HT-29 (cell line): ENCODE measurements at places on chromosomes 11 and 22. TPM values are rescaled to one million over a fixed set of nuclear protein-coding genes. Genes with fewer than 3 reads are reported as not detected.

The ABCC8 gene
- total RNA-seq = 0.08 and 0.52 TPM in 2 replicates

The ROM1 gene
- total RNA-seq = 10.9 and 13.6 TPM in 2 replicates

The UPK3A gene
- total RNA-seq = 4.7 and 6.0 TPM in 2 replicates

The TEX12 gene
- total RNA-seq = not detected in 2 replicates

The HEPHL1 gene
- not detected in 2 replicates for total RNA-seq

GRCh38 chr11:68213135-68213515 lies at the start of gene KMT5B:
Gene KMT5B, minus strand, starts transcription at chr11:68213296. Its CDS starts 23,220 bp downstream, at chr11:68190076.
- no peak for DNase-seq

- DNase-seq = peak; percentile 87
These were observed 177.6 kb downstream of the IGLL1 start for GRCh38 chr22:23402275-23403151.

DNA sequence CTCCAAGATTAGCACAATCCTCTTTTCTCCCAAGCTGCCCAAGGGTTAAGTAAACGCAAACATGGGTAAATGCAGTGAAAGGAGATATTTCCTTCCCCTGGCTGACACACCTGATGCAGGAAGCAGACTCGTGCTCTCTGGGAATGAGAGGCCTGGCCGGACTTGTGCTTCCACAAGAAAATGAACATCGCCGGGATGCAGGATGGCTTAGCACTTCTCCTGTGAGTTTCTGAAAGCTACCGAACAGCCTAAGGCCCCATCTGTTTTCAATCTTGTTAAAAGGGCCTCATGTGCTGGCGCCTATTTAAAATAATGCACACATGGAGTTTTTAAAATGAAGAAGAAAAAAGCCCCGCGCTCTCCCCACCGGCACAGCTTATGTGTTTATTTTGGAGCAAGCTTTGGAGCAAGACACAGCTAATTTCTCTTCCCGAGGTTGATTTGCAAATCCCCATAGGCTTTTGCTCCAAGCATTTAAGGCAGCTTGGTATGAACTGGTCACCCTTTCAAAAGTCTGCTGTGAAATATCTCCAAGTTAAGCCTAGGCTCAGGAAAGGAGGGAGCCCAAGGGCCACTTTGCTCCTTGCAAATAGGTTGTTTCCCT lies 100.9 kb downstream of the SYN3 start:
- no peak for DNase-seq

DNA sequence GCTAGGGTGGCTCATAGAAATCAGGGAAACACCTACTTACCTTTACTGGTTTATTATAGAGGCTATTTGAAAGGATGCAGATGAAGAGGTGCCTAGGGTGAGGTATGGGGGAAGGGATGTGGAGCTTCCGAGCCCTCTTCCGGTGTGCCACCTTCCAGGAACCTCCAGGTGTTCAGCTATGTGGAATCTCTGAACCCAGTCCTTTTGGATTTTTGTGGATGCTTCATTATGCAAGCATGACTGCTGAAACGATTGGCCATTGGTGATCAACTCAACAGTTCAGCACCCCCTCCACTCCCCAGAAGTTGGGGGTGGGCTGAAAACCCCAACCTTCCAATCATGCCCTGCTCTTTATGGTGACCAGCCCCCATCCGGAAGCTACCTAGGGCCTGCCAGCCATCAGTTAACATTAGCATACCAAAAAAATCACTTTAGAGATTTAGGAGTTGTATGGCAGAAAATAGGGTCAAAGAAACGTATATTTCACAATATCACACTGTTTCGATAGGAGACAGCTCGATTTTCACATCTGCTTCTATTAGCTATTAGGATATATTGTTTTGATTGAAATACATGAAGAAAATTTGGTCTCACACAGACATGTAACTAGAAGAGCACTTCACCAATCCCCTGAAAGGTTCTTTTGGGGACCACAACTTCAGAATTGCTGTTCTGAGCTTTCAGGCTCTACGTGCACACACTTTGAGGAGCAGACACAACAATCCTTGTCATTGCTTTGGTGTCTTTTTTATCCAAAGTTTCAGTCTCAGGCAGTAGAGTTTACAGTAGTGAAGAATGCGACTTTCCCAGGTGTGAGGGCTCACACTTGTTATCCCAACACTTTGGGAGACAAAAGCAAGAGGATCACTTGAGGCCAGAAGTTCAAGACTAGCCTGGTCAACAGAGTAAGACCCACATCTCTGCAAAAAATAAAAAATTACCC lies 3.3 kb upstream of the POLR2G start:
- DNase-seq = no peak

DNA sequence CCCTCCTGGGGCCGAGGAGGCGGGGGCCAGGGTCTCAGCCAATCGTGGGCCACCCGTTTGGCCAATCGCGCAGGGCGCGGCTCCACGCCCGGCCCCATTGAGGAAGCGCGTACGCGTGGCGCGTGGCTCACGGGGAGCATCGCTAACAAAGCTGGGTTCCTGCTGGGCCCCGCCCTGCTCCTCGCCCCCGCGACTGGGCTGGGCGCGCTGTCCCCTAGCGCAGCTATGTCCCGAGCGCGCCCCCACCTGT lies 614 bp upstream of the ASCL2 start:
- no peak for DNase-seq

- no peak for DNase-seq
These were observed 6.1 kb upstream of the TPP1 start for GRCh38 chr11:6625156-6625831.

DNA sequence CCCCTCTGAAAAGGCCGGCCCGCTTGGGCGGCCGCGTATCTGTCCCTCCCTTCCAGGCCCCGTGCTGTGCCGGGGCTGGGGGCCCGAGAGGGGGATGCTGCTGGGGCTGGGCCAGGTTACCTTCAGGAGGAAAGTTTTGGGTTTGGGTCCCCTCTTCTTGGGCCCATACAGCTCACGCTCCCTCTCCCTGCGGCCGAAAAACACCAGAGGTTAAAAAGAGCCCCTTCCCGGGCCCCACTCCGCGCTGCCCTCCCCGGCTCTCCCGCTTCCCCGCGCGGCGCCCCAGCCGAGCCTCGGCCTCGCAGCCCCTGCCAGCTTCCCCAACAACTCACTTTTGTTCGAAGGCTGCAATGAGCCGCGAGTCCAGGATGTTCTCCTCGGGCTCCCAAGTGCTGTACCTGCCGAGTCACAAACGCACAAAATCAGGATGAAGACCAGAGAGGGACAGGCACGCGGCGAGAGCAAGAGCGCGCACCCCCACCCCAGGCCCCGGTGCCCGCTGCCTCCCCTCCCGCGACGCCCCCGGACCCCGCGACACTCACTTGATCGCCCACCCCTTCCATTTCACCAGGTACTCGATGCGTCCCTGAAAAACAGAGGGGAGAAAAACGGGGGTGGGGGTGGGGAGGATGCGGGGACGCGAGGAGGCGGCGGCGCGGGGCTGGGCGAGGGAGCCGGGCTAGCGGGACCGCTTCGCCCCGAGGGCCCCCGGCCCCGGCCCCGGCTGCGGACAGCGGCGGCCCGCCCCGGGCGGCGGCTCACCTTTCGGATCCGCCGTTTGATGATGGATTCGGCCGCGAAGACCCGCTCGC lies 450 bp downstream of the CBX6 start:
- no peak for DNase-seq

DNA sequence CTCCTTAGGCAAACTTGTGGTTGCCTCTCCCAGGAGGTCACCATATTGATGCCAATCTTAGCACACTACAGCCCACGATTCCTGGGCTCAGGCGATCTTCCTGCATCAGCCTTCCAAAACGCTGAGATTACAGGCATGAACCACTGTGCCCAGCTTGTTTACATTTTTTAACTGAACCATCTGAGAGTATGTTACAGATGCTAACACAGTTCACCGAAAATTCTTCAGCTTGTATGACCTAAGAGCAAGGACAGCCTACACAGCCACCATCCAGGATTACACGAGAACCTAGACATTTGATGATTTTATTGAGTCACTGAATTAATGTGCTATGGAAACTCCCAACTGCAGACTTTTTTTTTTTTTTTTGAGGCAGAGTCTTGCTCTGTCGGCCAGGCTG lies 5.8 kb upstream of the LGALS1 start:
- DNase-seq = no peak

GRCh38 chr11:132621976-132622580 lies 910.2 kb downstream of the OPCML start:
- no peak for DNase-seq

DNA sequence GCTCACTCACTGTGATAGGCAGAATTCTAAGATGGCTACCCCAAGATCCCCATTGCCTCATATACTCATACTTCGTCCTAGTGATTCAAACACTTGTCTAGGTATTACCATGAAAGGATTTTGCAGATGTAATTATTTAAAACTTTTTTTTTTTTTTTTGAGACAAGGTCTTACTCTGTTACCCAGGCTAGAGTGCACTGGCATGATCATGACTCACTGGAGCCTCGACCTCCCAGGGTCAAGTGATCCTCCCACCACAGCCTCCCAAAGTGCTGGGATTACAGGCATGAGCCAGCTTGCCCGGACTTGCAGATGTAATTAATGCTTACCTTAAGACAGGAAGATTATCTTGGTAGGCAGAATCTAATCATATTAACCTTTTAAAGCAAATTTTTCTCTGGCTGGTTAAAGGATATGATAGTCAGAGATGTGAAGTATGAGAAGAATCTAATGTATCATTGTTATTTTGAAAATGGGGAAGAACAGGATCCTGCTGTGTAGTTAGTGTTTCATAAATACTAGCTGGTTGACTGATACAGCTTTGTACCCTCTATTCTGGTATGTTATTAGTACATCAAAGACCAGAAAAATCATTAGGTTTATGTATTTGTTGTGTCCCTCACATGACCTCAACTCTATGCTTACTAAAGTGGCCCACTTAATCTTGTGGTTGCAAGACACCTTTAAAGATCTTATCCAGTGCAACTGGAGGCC lies 35.5 kb downstream of the C2CD3 start:
- no peak for DNase-seq

GRCh38 chr11:62755086-62755615 lies 1.2 kb upstream of the ZBTB3 start:
- DNase-seq = no peak

GRCh38 chr11:19511413-19512183 lies 201.0 kb upstream of the NAV2 start:
- no peak for DNase-seq

DNA sequence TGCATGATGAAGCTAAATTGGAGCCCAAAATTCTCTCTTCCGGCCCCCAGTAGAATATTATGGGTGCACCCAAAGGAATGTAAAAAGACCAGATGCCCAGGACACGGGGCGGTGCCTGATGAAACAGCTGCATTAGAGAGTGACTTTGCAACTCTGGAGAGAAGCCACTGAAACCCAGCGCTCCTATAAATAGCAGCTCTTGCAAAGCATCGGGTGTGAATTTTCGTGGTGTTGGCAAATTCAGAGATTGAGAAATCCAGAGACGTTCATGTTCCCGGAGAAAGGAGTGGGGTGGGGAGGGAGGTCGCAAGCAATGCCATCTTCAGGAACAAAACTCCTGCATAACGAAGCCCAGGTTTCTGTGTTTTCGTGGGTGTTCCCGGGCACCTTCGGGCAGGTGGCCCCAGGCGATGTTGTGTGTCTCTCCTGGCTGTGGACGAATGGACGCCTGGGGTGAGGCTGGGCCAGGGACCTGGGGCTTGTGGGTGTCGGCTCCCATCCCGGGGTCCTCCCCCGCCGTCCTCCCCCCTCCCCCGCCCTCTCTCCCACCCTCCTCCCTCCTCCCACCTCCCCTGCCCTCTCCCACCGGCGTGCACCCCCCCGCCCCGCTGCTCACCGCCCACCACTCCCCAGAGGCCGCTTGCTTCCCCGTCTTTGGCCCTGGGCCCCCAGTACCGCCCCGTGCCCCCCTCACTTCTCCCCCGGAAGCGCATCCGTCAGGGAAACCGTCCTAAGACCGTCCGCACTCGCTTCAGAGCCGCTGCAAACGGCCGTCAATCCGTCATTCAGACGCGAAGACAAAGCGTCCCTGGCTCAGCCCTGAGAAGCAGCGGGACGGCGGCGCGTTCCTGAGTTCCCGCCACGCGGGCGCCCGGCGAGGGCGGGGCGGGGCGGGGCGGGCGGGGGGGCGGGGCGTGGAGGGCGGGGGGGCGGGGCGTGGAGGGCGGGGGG lies 26.7 kb upstream of the TOLLIP start:
- peak; percentile 53 for DNase-seq

DNA sequence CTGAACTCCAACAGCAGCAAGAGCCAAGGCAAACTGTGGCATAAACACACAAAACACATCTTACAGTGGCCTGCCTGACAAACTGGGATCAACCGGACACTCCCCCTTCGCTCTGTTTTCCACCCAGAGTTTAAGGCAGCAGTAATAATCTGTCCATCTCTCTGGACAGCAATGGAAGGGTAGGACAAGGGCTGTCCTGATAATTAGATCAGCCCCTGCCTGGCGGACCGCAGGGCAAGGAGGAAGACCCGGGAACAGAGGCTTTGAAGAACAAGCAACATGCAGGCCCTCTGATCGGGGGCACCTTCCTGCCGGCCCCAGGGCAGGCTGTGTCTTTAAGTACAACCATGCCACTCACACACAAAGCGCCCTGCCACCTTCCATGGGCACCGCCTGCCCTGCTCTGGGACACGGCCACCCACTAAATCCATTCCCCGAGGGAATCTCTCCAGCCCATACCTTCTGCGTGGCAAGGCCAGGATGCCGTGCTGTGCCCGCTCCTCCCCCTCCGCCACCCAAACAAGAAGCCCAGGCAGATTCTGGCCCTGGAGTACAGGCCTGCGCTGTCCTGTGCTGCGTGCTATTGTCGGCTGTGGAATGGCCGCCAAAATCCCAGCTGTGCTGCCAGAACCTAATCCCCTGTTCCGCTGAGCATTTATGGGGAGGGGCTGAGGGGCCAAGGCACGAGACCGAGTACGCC lies 38.8 kb downstream of the NUMA1 start:
- peak; percentile 76 for DNase-seq

DNA sequence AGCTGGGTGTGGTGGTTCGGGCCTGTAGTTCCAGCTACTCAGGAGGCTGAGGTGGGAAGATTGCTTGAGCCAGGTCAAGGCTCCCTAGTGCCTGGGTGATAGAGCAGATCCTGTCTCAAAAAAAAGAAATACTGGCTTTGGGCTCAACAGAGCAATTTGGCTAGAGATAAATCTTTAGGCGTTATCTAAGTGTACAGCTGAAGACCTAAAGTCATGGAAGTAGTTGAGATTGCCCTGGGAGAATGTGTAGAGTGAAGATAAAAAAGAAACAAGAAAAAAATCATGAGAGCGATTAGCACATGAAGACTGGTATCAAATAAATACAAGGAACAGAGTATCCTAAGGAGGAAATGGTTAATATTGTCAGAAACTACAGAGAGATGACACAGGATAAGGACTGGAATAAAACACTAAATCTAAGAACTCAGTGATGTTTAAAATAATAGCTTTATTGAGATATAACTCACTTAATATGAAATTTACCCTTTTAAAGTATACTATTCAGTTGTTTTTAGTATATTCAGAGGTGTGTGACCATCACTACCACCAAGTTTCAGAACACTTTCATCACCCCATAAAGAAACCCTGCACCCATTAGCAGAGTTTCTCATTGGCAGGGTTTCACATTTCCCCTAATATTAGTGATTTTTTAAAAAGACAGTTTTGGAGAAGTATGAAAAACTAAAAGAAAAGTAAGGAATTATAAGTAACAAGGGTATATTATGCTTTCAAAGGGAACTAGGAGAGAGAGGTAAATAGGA lies 20.7 kb downstream of the PIK3C2A start:
- no peak for DNase-seq

GRCh38 chr22:11307998-11308397 lies 4220.0 kb upstream of the OR11H1 start:
- DNase-seq = no peak

GRCh38 chr11:9203691-9204311 lies 61.3 kb downstream of the DENND5A start:
- no peak for DNase-seq
